CD4-positive, alpha-beta T cell treated with Interleukin-4 for 1 hour (primary cell): ENCODE measurements at places on chromosomes 11 and 22.

DNA sequence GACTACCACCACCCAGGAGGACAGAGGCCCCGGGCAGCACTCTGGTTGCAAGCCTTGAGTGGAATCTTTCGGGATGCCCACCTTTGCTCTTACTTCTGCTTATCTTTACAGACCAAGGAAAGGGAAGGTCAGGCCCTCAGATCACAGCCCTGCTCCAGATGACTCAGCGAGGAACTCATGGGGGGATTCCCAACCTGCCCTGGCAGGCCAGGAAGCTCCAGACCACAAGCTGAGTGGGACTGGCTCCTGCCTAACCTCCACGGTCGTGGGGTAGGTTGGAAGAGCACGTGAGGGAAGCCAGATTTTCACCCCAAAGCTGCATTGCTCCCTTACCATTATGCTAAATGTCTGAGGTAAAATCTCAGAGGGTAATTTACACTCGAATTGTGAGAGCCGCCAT lies 11.8 kb downstream of the TBC1D10A start:
- DNase-seq, result peak; percentile 58

DNA sequence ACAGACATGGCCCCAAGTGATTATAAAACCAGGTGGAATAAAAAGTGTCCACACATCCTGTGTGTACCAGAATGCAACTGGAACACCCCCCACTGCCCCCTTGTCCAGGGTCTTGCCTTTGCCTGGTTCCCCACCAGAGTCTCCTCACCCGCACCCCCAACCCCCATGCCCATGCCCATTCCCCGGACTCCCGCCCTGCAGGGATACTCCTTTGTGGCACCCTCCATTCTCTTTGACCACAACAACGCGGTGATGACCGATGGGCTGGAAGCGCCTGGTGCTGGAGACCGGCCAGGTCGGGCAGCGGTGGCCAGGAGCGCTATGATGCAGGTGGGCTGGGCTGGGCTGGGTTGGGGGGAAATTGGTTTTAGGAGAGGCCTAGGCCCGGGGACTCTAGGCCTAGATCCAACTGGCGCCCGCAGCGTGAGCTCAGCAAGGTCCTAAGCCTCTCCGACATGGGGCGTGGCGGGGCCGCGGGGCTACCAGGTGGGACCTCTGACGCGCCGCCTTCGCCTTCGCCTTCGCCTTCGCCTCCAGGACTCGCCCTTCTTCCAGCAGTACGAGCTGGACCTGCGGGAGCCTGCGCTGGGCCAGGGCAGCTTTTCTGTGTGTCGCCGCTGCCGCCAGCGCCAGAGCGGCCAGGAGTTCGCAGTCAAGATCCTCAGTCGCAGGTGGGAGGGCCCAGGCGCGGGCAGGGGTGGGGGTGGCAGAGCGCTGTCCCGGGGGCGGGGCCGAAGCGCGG lies 9.1 kb downstream of the RPS6KA4 start:
- no peak for DNase-seq

DNA sequence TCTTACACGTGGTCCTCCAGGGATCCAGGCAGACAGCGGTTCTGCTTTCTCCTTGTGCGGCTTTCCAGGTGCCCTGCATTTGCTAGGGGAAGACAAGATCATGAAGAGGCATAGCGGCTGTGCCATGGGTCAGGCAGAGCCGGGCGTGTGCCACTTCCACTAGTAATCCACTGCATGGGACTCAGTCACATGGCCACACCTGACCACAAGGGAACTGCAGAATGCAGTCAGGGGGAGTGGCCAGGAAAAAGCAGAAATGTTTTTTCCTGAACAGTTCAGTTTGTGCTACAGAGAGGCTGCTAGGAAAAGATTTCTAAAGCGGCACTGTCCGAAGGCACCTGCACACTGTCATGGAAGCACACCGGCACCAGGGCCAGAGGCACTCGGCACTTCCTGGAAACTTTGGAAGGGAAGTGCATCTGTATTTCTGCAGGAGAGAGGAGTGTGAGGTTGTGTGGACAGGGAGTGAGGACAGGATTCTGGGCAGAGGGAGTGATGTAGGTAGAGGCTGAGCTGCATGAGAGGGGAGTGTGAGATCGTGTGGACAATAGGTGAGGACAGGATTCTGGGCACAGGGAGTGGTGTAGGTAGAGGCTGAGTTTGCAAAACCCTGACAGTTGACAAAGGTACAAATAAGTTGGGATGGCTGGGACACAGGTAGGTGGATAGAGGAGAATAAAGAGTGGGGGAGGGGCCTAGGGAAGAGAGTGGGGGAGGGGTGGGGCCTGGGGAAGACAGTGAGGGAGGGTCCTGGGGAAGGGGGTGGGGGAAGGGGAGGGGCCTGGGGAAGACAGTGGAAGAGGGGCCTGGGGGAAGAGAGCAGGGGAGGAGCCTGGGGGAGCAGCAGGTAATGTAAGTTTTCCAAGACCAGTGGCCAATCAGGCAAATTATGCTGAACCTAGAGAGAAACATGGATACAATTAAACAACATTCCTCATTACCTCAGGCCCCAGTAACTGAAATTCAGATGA lies 1436.3 kb downstream of the TBC1D22A start:
- DNase-seq, result no peak

- DNase-seq, result no peak
These were observed 10.9 kb upstream of the SC5D start for GRCh38 chr11:121281698-121282097.

DNA sequence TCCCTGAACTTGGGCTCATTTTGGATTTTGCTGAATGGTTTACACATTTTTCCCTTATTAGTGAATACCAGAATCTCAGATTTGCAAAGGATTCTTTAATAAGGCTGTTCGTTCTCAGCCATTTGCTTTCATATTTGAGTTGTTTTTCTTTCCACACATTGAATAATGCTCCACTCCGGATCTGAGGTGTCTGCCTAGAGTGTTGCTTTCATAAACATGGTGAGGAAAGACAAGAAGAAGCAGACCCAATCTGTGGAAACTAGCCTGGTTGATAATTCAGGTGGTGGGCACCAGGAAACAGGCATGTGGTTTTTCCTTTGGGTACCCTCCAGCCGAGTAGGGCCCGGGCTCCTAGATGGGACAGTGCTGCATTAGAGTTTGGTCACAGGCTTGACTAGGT lies 35.0 kb downstream of the LDLRAD3 start:
- DNase-seq, result no peak

- no peak for DNase-seq
These were observed 82.1 kb upstream of the PPARA start for GRCh38 chr22:46068181-46068592.

DNA sequence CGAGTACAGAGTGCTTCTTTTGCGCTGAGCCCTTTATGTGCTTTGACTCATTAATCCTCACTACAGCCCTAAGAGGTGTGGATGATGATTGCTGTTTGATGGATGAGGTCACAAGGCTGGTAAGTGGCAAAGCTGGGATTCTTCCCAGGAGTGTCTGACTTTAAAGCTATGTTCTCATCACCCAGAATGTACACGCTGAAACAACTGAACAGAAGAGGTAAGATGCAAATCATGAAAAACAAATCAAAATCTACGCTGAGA lies 37.7 kb upstream of the CREB3L1 start:
- DNase-seq, result no peak

GRCh38 chr11:3073029-3073435 lies 15.8 kb upstream of the CARS1 start:
- DNase-seq, result no peak

- no peak for DNase-seq
These were observed 150.5 kb downstream of the FEZ1 start for GRCh38 chr11:125345421-125346178.

GRCh38 chr11:88619656-88620385 lies 282.3 kb upstream of the CTSC start:
- DNase-seq, result no peak

DNA sequence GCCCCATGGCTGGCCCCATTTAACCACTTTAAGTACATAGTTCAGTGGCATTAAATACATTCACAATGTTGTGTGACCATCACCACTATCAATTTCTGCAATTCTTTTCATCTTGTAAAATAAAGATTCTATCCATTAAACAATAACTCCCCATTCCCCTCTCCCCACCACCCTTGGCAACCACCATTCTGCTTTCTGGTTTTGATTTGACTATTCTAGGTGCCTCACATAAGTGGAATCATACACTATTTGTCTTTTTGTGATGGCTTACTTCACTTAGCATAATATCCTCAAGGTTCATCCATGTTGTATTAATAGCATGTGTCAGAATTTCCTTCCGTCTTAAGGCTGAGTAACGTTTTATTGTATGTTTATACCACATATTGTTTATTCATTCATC lies 7.0 kb downstream of the MYO7A start:
- no peak for DNase-seq

- DNase-seq, result no peak
These were observed 75.0 kb downstream of the BRD1 start for GRCh38 chr22:49752598-49753091.
